NCI-H1417 treated with DMSO at 0.1 percent for 48 hours (cell line): ENCODE measurements at places on chromosomes 16 and 17.

- DNase-seq, result no peak
Observed at GRCh38 chr17:2634361-2634960, 41.0 kb downstream of the PAFAH1B1 start.

DNA sequence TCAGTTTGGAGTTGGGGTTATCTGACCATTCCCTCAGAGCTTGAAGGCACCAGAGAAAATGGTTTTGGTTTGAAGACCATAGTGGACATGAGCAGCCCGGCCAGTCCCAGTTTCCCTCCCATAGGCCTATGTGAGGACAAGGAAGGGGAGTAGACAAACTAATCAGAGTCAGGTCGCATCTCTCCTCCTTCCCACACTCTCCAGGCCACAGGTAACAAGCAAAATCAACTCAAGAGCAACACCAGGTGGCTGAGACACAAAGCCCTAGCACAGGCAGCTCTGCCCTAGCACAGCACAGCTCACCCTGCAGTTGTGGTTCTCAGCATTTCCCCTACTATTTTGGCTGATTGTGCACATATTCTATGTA, 7.2 kb downstream of the SUPT4H1 start:
- no peak for DNase-seq

DNA sequence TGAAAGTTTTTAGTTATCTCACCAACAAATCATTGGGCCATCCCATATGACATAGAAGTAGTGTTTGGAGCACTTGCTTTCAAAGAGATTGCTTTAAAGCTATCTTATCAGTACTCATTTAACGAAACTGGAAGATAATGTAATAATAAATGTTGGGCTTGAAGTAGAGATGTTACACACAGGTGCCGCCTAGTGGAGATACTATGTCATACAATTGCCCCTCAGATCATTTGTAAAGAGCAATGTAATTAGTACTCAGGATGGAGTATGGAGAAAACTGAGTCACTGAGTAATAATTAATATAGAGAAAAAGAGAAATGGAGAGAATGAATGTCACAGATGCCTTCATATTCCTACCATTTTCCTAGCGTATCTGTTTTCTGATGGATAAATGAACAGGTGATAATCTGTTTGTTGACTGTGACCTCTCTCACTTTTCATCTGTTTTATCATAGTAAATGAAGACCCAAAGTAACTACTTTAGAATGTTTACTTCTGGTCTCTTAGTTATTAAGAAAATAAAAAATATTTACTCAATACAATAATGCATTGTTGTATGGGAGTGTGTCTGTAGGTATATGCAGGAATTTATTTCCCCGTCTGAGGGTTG, 80.4 kb downstream of the EFCAB5 start:
- peak; percentile 11 for DNase-seq

DNA sequence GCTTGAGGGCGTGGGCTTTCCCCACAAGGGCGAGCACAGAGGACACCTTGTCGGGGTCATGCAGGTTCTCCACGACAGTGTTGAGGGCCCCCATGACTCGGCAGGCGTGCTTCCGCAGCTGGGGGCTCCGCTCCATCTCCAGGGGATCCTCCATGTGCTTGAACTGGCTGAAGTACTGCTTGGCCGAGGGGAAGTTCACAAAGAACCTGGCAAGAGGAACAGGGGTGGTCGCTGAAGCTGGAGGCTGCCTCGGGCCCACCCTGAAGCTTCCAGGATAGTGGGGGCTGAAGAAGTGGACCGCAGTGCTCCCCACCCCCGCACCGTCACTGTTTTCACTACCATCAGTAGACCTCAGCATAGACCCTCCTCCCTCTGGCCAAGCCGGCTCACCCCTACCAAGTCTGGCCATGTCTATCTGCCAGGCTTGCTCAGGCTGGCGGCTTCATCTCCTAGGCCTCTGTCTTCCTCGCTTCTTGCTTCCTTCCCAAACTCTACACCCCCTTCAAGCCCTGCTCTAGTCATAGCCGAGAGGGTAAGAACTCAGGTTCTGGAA, 5.9 kb downstream of the CYGB start:
- no peak for DNase-seq
